ENCODE measurements at places on chromosomes 2 and 18.

- DNase-seq = no peak
These were observed 8.0 kb upstream of the ANO7 start for GRCh38 chr2:241180495-241180894.

DNA sequence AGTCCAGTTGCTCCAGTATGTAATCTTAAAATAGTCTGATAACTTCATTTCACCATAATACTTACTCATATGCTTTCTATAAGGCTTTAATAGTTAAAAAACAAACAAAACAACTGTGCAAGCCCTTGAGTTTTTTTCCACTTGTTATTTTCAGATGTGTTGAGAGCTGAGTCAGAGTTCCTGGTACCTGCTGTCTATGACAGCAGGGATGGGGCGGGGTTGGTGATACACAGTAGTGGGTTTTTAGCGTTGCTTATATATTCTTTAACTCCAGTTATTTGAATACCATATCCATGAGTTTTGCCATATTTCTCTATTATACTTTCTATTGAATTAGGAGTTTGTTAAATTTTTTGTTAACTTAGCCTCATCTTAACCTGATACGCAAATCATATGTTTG lies 5.0 kb downstream of the NAPG start:
- no peak for DNase-seq

GRCh38 chr18:78627551-78628346 lies 351.9 kb upstream of the SALL3 start:
- DNase-seq = no peak

DNA sequence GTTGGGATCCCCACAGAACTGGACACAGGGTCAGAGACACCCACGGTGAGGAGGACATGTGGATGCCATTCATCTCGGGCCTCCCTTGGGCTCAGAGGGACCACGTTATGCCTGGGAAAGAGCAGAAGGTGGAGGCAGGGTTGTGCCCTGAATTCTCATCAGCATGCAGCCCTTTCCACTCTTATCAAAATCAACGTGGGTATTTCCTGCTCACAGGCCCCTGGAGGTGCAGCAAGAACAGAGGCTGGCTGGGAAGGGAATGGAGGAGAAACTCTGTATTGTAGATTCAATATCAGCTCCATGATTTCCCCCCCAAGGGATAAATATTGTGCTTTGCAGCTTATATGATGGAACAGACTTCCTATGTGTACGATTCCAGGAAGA lies 90.9 kb downstream of the SETBP1 start:
- no peak for DNase-seq

DNA sequence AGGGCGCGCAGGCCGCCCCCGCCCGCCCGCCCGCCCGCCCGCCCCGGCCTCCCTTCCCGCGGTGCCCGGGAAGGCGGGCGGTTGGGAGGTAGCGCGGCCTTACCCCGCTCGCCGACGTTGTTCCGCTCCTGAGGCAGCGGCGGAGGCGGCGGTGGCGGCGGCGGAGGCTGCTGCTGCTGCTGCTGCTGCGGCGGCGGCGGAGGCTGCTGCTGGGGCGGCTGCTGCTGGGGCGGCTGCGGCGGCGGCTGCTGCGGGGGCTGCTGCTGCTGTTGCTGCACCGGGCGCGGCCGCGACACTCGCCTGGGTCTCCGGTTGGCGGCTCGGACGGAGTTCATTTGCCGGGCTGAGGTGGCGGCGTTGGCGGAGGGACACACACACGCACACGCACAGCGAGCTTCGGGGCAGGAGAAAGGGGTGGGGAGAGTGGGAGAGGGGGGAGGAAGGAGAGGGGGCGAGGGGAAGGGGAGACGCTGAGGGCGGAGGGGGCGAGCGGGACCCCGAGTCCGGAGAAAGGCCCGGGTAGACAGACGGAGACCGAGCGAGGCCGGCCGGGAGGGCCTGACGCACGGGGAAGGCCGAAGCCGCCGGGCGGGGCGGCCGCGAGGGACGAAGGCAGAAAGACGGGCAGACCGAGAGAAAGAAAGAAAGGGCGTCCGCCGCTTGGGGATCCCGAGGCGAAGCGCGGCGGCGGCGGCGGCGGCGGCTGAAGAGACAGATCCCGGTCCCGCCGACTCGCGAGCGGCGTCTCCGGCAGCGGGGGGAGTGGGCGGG lies 727 bp downstream of the FBXO11 start:
- DNase-seq = no peak

DNA sequence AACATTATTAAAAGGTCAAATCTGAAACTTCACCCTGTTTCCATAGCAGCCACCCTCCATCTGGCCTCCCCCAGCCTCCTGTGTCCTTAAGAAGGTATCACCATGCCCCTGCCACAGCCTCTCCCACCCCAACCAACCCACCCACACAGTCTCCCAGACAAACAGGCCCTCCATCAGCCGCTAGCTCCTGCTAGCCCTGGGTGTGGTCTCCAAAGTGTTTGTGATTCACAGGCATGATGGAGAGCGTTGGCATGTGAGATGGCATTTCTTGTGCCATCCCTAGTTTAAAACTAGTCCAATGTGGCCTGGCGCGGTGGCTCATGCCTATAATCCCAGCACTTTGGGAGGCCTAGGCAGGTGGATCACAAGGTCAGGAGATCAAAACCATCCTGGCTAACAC lies 44.9 kb upstream of the GPR45 start:
- no peak for DNase-seq

- no peak for DNase-seq
These were observed 2.0 kb upstream of the PRKCE start for GRCh38 chr2:45649462-45649857.

DNA sequence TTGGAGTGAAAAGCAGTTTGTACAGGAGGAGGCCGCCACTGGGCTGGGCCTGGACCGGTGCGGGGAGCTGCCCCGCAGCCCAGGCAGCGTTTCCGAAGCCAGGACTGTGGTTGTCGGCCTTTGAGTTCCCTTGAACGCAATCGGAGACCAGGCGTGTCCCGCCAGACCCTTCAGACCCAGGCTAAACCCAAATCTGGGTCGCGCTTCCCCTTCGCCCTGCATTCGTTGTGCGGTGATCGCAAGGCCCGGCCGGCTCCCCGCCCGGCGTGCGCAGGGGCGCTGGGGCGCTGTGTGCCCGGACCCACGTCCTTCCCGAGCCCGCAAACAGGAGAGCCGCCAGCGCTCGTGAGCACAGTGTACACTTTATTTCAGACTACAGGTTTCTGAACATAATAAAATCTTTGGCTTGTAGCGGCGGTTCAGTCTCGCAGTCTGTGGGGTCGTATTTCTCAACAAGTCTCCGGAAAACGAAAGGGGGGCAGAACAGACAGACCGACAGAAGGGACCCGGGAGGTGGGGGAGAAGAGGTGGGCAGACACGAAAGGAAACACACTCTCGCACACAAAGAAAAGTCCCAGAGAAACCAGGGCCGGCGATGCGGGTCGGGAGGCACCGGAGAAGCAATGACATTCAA lies 5.5 kb downstream of the EN1 start:
- DNase-seq = no peak
